NCI-H1417 (cell line): ENCODE measurements at places on chromosomes 7 and 10.

DNA sequence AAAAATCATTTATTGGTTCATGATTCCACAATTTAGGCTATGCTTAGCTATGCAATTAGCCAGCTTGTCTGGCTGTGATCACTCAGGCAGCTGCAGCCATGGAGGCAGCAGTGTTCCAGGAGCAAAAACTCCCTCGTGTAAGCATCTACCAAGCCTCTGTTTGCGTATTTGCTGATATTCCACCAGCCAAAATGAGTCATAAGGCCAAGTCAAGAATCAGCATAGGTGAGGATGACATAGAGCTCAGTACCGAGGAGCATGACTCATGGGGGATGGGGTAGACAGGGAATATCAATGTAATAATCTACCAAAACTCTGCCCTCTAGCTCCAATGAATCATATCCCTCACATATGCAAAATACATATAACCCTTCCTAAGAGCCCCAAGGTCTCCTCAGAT is 63.3 kb downstream of the IMMP2L start:
- no peak for DNase-seq

DNA sequence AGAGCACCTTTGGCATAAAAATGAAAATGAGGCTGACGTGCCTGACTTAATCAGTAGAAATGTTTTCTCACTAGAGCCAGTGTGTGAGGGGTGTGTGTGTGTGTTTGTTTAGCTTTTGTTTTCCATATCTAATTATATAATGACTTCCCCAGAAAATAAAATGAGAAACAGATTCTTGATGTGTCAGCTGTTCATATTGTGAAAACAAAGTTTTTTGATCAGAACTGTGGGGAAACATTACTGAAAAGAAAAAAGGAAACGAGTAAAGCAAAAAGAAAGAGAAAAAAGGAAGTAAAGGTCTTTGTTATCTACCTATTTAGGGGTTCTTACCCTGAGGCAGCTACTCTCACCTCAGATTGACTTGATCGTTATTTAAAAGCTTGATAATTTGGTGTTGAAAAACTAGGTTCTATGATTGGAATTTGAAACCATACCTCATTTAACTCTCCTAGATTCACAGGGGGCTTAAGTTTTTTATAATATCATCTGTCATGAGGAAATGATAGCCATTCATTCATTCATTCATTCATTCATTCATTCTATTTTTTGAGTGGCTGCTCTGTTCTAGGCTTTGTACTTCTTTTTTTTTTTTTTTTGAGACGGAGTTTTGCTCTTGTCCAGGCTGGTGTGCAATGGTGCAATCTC is 58.0 kb downstream of the CREM start:
- DNase-seq: no peak

GRCh38 chr7:22659741-22660140 is 67.3 kb upstream of the IL6 start:
- DNase-seq: no peak

DNA sequence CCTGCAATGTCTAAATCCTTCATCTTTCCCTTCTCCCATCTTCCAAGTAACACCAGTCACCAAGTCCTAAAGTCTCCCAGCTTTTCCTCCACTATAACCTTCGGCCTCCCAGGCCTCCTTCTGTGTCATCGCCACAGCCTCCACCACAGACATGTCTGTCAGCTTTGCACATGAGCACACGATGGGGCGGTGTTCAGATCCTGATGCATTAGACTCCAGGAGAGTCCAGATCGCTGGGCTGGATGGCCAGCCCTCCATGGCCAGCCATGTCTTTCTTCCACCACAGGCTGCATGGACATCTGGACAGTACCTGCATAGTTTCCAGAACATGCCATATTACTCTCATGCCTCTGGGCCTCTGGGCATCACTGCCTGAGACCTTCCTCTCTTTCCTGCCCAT is 974.2 kb upstream of the ZNF722 start:
- DNase-seq: no peak

DNA sequence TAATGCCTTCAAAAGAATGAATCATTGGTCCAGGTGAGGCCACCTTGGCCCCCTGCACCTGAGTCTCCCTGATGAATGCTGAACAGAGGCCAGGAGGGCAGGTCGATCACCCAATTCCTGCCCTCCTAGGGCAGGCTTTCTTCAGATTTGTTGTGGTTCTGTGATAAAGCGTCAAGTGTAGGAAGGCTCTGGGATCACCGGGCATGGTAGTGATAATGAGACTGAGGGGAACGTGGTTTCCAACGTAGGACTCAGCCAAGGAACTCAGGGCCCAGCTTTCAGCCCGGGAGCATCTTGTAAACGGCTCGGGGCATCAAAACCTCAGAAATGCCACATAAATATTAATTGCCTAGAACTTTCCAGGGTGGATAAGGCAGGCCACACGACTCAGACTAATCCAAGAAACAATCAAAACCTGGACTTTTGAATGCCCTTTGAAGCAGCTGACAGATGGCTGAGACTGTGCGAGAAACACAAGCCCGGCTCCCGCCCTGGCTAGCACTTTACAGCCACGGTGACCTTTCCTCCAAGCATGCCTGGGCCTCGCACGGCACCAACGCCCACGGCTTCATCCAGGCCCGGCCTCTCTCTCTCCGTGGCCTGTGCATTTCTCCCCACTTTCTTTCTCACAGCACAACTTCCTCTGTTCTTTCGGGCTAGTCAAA is 239.3 kb upstream of the GRB10 start:
- DNase-seq: no peak

DNA sequence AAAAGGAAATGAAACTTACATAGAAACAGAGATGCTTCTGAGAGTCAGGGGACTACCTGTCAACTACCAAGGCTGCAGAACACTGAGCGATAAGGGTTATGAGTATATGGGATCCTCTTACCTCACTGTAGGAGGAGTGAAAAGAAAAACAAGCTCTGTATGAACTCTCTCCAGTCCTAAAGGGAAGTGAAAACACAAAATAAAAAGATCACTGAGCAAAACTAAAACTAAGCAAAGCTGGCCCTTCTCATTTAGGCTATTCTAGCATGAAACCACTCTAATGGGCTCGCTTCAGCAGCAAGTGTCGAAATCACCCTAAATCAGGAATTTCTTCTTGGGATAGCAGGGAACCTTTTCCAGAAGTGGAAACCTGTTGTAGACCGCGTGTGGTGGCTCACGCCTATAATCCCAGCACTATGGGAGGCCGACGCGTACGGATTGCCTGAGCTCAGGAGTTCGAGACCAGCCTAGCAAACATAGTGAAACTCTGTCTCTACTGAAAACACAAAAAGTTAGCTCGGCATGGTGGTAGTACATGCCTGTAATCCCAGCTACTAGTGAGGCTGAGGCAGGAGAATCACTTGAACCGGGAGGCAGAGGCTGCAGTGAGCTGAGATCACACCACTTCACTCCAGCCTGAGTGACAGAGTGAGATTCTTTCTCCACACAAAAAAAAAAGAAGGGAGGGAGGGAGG is 27.0 kb downstream of the DCLRE1C start:
- no peak for DNase-seq

- DNase-seq: no peak
These were observed 25.1 kb upstream of the AKAP9 start for GRCh38 chr7:91915401-91916050.

DNA sequence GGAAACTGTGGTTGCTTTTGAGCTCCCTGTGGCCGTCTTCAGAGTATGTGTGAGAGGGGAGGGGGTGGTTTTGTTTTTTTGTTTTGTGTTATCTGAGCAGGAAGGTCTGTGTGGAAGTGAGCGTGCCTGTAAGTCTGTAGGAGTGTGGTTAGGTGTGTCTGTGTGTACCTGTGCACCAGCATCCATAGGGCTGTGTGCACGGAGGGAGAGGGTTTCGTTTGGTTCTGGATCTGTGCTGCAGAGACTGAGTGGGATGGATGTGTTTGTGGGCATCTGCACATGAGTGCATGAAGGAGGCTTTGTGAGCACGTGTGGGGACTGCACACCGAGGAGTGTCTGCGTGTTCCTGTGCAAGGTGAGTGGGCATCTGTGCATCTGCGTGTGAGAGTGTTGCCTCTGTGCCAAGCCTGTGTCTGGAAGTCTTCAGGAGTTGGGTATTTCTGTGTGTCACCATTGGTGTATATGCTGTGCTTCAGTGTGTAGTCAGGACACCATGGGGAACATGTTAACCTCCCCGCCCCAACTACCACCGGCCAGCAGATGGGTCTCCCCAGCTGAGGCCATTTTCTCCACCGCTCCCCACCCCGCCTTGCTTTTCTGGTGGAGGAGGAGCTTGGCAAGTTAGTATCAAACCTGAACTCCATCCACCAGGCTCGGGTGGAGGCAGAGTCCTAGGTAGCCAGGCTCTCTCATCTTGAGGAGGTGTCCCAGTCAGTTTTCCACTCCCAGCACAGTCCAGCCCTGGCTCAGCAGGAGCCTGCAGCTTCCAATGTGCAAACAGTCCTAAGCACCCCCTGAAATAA is 7.1 kb upstream of the TLX1 start:
- DNase-seq: no peak

- DNase-seq: no peak
These were observed 2.4 kb downstream of the DKK1 start for GRCh38 chr10:52316500-52316899.

DNA sequence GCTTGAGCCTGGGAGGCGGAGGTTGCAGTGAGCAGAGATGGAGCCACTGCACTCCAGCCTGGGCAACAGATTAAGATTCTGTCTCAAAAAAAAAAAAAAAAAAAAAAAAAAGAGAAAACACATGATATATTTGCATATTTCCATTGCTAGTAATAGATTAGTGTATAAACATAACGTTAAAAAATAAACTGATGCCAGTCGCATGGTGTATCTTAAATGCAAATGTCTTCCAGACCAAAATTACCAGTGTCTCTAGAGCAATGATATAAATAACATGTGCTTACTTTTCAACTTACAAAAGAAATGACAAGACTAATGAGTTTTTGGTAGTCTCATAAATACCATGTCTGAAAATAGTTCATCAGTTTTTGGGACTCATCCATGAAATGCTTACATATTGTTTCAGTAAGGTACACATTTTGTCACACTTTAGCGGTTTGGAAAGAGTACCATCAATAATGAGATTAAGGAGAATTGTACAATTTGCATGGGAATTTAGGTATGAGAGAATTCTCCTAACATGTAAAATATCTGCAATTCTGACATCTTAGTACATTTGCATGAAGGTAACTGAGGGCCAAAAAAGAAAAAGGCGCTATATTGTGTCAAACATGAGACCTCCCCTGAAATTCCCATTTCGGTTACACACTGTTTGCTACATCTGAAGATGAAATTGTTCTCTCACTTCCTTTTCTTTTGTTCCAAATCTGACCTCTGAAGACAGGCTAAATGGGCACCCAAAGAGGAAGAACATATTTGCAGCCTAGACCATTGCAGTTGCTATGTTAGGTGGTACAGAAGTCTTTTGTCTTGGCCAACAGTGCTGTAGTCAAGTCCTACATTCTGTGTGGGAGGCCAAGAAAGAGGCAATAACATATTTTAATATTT is 51.5 kb upstream of the PIP4K2A start:
- DNase-seq: no peak

- DNase-seq: no peak
These were observed 202.4 kb upstream of the TCERG1L start for GRCh38 chr10:131513901-131514300.

- no peak for DNase-seq
These were observed 115.9 kb downstream of the CHCHD3 start for GRCh38 chr7:132965951-132966350.
